Activated effector memory CD4-positive, alpha-beta T cell treated with anti-CD3 and anti-CD28 coated beads, Interleukin-2, amount 50 U/mL, for 16 hours (primary cell): ENCODE measurements at places on chromosomes 16 and 17.

DNA sequence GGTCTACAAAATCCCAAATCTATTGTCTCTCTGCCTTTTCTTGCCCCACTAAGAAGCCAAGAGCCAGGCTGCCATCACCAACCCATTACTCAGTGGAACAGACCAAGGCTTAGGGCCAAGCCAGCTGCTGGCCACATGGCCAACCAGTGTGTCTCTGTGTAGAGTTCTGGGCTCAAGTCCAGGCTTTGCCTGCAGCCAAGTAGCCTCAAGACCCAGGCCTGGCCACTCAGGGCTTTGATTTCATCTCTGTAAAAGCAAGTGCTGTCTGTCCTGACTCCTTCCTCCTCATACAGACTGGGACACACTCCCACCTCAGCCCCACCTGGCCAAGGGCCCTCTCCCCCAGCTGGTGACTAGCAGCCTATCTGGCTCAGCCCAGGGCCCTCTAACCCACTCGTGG, 14.6 kb downstream of the SREBF1 start:
- no peak for DNase-seq

DNA sequence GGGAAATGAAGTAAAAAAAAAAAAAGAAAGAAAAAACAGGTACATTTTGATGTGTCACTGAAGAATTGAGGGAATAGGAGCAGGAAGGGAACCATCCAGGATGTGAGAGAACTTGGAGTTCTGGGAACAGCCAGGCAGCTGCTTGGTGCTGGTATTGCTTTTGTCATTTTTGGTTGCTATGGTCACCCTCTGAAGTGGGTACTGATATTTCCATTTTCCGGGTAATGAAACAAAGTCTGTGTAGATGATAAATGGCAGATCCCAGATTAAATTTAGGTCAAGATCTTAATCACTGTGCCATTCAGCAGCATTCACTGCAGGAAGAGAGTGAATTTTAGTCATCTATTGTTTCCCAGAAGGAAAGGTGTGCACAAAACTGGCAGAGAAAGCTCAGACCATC, 93.6 kb downstream of the ABCA8 start:
- no peak for DNase-seq

DNA sequence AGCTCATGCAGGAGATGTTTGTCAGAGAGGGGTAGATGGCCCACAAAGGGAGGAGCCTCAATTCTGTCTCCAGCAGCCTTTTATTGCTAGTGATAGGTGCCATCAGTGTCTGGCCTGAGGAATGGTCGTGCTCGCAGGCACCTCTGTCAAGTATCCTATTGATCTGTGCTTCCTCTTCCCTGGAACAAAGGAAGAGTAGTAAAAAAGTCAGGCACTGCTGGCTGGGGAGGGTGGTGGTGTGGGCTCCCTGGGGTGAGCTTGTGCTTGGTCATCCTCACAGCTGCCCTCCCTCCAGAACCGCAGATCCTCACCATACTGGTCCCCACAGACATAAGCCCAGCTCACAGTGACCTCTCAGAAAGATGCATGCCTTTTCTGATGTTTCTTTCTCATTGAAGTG, 15.0 kb upstream of the SALL1 start:
- DNase-seq: no peak

GRCh38 chr16:79928142-79928873, 327.8 kb upstream of the MAF start:
- no peak for DNase-seq

DNA sequence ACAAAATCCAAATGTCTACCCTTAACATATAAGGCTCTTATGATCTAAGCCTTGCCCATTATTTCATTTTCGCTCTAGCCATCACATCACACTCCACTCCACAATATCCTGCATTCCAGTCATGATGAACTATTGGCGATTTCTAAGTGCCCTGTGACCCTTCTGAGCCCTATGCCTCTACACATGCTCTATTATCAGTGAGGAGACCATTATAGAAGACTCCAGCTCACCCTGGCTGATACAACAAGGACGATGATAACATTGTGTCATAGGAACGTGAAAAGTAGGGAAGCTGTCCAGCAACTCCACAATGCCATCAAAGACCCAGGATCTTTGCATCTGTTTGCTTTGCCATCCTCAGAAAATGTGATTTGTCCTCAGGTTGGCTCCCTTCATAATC, 29.6 kb upstream of the GNAO1 start:
- no peak for DNase-seq

DNA sequence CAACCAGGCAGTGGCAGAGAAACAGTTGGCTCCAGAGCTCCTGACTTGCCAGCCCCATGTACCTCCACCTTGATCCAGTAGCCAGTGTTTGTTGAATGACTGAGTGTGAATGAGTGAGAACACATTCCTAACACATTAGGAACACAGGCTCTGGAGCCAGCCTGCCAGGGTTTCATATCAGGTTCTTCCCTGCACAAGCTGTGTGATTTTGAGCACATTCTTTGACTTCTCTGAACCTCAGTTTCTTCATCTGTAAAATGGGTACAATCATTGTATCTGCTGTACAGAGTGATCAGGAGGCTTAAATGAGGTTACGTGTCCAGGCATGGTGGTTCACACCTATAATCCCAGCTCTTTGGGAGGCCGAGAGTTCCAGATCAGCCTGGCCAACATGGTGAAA, 13.3 kb upstream of the RMI2 start:
- DNase-seq: no peak

- no peak for DNase-seq
Observed at GRCh38 chr17:32882029-32882428, 5.1 kb upstream of the MYO1D start.

- no peak for DNase-seq
Observed at GRCh38 chr17:64411999-64412771, 21.5 kb upstream of the PECAM1 start.

- DNase-seq: no peak
Observed at GRCh38 chr16:68131813-68132706, 46.9 kb downstream of the NFATC3 start.

DNA sequence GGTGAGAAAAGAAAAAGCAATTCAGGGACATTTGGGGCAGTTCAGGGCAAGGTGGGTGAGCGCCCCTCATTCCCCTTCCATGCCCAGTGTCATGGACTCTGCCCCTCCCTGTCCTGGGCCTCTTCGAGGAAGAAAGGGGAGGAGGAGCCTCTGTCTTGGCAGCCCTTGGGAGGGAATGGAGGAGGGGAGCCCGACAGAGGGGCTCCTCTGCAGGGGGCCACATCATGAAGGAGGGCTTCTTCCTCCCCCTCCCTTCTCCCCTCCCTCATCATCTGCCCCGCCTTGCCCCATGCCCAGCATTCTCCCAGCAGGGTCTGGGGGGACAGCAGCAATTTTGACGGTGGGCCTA, 33.2 kb upstream of the TAC4 start:
- DNase-seq: no peak

- DNase-seq: peak; percentile 69
Observed at GRCh38 chr16:31455601-31456314, 3.5 kb upstream of the ARMC5 start.

DNA sequence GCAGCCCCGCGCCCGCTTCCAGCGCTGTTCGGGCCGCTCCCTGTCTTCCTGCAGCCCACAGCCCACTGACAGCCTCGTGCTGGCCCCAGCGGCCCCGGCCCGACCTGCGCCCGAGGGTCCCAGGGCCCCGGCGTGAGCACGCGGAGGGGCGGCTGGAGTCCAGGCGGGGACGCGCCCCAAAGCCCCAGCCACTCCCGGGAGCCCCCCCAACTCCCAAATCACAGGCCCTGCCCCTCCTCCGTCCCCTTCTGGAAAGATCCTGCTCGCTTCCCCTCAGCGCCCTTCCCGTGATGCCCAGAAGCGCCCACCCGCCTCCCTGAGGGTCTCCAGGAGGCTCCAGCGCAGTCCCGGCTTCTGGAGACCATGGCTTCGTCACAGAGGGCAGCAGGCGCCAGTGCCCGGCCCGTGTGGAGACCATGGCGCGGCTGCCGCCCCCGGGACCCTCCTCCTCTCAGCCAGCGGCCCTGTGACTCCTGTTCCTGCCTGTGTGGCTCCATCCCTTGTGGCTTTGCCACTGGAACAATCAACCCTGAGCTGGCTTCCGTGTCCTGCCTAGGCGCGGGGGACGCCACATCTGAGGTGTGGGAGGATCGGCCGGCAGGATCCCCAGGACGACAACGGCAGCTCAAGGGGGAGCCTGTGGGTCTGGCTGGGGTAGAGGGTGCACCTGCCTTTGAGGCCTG, 3.9 kb downstream of the UTS2R start:
- DNase-seq: no peak

- no peak for DNase-seq
Observed at GRCh38 chr17:511001-511698, 158.5 kb upstream of the RPH3AL start.

- DNase-seq: no peak
Observed at GRCh38 chr17:10261098-10261497, 62.7 kb upstream of the GAS7 start.

- no peak for DNase-seq
Observed at GRCh38 chr17:45790296-45790922, 6.3 kb downstream of the CRHR1 start.

GRCh38 chr17:11031787-11032186, 193.9 kb upstream of the PIRT start:
- no peak for DNase-seq

GRCh38 chr17:54867634-54868033, 33.0 kb upstream of the TOM1L1 start:
- no peak for DNase-seq

- DNase-seq: no peak
Observed at GRCh38 chr17:44416558-44417289, 27.3 kb upstream of the ITGA2B start.

DNA sequence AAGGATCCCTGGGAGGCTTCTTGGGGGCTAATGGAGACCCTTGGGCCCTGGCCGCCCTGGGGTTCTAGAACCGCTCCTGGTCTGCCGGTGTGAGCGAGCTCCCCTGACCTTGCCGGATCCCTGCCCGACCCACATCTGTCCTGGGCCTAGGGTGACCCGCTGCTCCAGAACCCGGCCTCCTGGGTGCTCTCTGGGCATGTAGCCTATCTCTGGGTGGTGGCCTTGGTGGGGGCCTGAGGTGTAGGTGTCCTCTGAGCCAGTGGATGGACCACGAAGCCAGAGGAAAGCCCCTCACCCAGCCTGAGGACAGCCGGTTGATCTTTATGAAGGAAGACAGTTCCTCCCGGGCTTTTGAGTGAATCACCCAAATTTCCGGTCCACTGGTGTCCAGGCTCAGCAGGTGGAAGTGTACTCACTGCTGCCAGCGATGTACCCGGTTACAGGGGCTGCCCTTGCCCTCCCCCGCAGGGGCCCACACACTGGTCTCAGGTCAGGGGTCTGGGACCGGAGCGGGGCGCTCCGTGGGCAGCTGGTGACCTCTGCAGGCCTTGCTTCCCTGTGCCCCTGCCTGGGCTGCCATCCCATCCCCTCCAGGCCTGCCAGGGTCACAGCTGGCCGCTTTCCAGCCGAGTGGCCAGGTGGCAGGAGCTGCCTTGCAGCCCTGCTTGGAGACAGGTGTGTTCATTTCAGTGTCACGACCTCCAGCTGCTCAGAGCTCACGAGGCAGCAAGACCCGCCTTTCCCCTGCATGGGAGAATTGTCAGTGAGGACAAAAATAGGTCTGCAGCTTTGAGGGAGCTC, 10.5 kb upstream of the GSE1 start:
- DNase-seq: no peak

DNA sequence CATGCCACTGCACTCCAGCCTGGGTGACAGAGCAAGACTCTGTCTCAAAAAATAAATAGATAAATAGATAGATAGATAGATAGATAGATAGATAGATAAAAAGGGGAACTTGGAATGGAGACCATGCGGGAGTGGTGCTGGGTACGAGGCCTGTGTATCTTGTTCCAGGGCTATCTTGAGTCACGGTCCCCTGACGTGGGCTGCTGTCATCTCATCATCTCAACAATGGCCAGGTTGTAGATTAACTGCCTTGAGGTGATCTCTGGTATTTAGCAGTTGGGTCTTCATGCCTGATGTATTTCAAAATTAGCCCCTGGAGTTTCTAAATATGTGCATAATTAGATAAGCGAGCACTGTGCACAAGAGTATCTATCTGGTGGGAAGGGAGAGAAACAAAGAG, 212.1 kb downstream of the CDRT15L2 start:
- no peak for DNase-seq

- no peak for DNase-seq
Observed at GRCh38 chr16:4399001-4399730, 17.2 kb downstream of the CORO7 start.

DNA sequence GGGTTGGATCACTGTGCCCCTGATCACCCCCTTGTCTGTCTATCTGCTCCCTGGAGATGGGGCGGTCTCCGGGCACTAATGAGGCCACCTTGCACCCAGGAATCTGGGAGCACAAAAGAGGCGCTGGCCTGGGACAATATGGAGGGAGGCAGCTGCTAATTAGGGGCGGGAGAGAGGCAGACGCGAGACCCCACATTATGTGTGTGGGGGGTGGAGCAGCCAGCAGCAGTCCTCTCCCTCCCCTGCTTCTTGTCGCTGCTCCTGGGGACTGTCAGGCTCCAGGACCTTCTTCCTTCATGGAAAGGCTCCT, 324 bp upstream of the HCRT start:
- DNase-seq: no peak
